ENCODE measurements at places on chromosomes 2 and 18.

- DNase-seq = no peak
Observed at GRCh38 chr2:144583741-144584453, 64.0 kb upstream of the ZEB2 start.

DNA sequence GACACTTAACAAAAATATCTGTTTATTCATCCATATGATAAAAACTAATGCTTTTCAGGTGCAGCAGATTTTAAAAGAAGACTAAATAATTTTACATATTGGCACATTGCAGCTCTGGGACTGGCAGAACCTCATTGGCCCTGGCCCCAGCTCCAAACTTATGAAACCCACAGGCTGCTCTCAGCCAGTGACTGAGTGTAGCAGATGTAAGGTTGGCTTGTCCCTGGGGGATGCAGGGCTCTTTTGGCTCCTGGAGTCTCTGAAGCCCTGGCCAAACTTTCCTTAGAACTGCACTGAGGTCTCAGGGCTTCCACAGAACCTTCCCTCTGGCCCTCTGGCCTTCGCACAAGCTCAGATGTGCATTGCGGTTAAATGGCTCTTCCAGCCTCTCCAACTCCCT lies 725.0 kb upstream of the SOX11 start:
- DNase-seq = no peak

DNA sequence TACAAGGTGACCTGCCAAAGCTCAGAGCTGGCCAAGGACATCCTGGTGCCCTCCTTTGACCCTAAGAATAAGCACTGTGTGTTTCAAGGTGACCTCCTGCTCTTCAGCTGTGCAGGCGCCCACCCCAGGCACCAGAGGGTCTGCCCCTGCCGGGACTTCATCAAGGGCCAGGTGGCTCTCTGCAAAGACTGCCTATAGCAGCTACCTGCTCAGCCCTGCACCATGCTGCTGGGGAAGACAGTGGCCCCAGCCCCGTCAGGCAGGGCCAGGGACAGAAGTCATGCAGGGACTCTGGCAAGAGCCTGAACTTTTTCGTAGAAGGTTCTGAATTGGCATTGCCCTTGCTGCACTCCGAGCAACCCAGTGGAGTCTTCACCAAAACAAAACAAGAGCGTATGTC lies 194.8 kb downstream of the MGAT5 start:
- DNase-seq = no peak

- DNase-seq = no peak
Observed at GRCh38 chr2:23183733-23184132, 201.2 kb upstream of the KLHL29 start.

DNA sequence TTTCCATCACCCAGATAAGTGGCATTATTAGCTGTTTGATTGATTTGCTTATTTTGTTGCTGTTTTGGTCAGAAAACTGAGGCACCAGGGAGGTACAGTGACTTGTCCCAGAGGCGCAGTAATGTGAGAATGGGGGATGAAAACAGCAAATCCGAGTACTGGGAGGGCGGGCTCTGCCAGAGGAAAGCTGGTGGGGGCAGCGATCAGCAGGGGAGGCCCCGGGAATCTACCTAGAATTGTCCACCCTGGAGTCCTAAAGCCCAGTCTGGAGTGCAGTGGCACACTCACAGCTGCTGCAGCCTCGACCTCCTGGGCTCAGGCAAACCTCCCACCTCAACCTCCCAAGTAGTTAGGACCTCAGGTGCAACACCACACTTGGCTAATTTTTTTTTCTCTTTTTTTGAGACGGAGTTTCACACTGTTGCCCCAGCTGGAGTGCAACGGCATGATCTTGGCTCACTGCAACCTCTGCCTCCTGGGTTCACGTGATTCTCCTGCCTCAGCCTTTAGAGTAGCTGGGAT lies 17.0 kb upstream of the PTMA start:
- DNase-seq = no peak

DNA sequence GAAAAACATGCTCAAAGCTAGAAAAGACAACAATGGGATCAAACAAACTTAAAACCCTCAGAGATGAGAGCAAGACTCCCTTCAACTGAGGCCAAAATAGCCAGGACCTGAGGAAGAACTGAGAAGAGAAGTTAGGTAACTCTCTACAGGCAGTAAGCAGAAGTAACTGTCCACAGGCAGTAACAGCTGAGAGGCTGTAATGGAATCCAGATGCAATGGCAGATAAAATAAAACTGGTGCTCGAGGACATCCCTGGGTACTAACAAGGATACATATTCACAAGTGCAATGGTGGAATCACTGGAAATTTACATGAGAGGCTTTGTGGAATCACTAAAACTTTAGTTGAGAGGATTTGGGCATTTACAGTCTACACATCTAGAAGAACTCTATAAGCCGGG lies 30.4 kb upstream of the C2orf66 start:
- DNase-seq = peak; percentile 11
